H4 (cell line): ENCODE measurements at places on chromosomes 3 and 15.

GRCh38 chr15:58369261-58369701 is 62.5 kb upstream of the LIPC start:
- DNase-seq = peak; percentile 57

DNA sequence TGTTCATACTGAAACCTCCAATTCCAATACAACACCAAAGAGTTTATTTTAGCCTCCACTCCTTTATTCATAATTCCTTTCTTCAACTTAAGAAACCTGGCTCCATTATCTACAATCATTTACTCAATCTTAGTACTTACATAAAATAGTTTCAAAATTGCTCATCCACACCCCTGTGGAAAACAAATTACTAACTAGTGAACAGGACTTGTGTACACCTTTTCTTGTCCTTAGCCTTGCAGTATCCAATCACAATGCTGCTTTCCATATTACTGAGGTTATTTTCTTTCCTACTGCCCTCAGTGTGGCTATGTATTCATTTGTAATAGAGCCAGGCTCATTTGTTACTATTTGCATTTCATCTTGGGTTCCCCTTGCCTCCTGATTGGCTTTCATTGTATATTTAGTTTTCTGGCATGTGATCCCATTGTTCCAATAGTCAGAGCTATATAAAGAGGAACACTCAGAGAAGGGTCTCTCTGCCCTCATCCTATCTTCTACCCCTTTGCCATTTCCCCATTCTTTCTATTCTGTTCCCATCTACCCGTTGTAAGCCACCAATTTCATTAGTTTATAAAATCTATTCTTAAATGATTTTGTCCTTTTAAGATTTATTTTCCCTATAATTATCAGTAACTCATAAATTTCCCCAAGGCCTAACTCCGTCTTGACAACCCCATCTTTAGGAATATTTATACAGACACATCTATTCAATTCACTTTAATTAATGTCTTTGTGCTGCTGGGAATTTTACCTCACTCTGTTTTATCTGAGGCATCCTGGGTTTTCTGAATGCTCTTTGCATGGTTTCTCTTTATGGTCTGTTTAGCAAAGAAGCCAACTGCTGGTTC is 67.9 kb upstream of the RBP1 start:
- DNase-seq = no peak

GRCh38 chr3:42493798-42494151 is 8.7 kb upstream of the VIPR1 start:
- no peak for DNase-seq

DNA sequence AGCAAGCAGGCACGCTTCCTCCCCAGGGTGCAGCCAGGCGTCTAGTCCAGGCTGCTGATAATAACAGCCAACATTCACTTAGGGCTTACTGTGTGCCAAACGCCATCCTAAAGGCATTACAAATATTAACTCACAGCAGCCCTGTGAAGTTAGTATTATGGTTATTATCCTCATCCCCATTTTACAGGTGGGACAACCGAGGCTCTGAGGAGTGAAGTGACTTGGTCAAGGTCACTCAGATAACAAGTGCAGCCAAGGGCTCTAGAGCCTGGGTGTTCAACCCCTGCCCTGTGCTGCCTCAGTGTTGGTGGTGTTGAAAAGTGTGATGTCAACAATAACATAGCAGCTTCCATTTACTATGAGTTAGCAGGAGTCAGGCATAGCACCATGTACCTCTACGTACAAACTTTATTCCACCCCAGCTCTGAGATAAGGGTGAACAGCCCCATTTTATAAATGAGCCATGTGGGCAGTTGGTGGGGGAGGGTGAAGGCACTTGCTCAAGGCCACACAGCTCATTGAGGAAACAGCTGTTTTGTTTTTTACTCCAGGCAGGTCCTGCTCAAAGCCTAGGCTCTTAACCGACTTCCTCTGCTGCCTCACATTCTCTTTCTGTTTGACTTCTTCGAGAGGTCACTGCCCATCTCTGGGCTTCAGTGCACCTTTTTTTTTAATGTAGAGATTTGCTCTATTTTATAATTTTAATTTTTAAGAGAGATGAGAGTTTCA is 24.0 kb upstream of the TRH start:
- DNase-seq = no peak

- no peak for DNase-seq
These were observed 364.9 kb downstream of the NR2F2 start for GRCh38 chr15:96695426-96695825.

DNA sequence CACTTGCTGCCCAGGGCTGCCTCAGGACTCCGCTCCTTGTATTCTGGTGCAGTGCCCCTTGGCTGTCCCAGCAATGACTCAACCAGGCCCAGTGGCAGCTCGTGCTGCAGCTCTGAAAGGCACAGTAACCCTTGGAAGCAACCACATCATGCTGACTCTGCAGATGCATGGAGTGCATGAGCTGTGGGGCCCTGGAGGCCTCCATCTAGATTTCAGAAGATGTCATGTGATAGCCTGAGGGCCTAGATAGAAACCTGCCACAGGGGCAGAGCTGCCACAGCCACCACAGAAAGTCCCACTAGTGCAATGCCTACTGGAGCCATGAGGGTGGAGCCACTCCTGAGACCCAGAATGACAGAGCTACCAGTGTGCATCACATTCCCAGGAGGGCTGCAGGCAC is 117.1 kb upstream of the SMAD3 start:
- peak; percentile 80 for DNase-seq

DNA sequence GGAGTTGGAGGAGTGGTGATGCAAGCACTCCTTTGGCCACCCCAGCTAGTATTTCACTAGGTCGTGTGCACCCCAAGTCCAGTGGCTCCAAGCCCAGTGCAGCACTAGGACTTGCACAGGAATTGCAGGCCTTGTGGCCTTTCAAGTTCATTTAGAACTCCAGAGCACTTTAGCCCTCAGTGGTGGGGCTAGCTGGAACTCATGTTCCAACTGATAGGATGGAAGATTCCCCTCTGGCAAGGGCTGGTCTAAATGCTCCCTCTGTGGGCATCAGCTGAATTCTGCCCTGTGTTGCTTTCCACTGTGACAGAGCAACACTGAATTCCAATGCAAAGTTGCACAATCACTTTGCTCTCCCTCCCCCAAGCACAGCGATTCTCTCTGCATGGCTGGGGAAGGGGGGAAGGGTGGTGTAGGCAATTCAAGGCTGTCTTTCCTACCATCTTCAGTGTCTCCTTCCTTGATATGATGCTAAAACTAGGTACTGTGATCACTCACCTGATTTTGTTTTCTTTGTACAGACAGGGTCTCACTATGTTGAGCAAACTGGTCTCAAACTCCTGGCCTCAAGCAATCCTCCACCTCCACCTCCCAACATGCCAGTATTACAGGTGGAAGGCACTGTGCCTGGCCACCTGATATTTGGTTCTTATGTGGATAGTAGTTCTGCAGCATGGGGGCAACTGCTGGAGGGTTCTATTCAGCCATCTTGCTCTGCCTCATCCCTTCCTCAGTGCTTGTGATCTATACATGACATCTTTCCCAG is 10.3 kb downstream of the USF3 start:
- no peak for DNase-seq
